ENCODE measurements at places on chromosomes 2 and 18. TPM values are rescaled to one million over a fixed set of nuclear protein-coding genes. Genes with fewer than 3 reads are reported as not detected.

The CYS1 gene
- 1.3 TPM for total RNA-seq

The KCNK3 gene
- total RNA-seq: 1.1 TPM

The DNAH7 gene
- total RNA-seq: 0.84 TPM

The NFATC1 gene
- total RNA-seq: 7.1 TPM

The TLX2 gene
- total RNA-seq: 0.44 TPM

The TWIST2 gene
- 15.4 TPM for total RNA-seq

The ETAA1 gene
- 9.9 TPM for total RNA-seq

The BCL2 gene
- 0.57 TPM for total RNA-seq

The ALKAL2 gene
- total RNA-seq: not detected

The MAPK4 gene
- 0.09 TPM for total RNA-seq

The DNAJC5G gene
- not detected for total RNA-seq

The HS6ST1 gene
- total RNA-seq: 11.5 TPM

The RIT2 gene
- total RNA-seq: not detected

The HOXD11 gene
- total RNA-seq: 7.5 TPM

The RNF152 gene
- total RNA-seq: 0.05 TPM

The ACVR1C gene
- total RNA-seq: 0.02 TPM

The UGT1A4 gene
- 0.06 TPM for total RNA-seq

The CTAGE1 gene
- total RNA-seq: not detected

The DSG2 gene
- total RNA-seq: 58.8 TPM

The RMC1 gene
- 17.2 TPM for total RNA-seq

The TSPYL6 gene
- not detected for total RNA-seq

The IL36B gene
- total RNA-seq: 0.09 TPM

The SP5 gene
- not detected for total RNA-seq

The COLEC12 gene
- 0.08 TPM for total RNA-seq

The ZNF24 gene
- 11.7 TPM for total RNA-seq

The ZNF385B gene
- total RNA-seq: not detected

The ASB18 gene
- total RNA-seq: not detected

The CYP27A1 gene
- total RNA-seq: 0.15 TPM
